ENCODE measurements at places on chromosomes 16 and 17.

DNA sequence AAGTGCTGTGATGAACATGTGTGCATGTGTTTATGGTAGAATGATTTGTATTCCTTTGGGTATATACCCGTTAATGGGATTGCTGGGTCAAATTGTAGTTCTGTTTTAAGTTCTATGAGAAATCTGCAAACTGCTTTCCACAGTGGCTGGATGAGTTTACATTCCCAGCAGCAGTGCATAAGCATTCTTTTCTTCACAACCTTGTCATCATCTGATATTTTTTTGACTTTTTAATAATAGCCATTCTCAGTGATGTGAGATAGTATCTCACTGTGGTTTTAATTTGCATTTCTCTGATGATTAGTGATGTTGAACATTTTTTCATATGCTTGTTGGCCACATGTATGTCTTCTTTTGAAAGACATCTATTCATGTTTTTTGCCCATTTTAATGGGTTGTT is 18.5 kb downstream of the CCL8 start:
- no peak for DNase-seq

DNA sequence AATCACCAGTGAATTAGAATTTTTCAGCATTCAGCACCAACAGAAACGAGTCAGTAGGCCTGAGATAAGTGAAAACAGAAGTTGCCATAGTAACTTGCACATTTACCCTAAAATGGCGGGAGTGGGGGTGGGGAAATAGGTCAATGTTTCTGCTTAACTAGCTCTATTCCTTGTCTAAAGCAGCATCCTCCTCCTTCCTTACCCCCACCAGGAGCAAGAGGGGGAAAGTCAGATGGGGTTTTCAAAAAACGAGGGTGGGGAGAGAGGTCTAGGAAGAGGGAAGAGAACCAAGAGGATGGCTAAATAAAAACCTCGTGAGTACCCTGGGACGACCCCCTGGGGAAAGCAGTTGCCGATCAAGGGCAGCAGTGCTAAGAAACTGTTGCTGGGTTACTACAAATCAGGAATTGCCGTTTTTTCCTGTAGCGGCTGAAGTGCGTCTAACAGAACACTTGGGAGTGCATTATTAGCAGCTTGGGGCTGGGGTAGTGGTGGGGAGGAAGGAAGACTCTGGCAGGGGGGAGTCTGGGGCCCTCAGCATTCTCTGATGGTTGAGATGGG is 34.4 kb upstream of the MNT start:
- peak; percentile 50 for DNase-seq

- no peak for DNase-seq
Measured at GRCh38 chr17:82977606-82978005, 101.8 kb upstream of the METRNL start.

DNA sequence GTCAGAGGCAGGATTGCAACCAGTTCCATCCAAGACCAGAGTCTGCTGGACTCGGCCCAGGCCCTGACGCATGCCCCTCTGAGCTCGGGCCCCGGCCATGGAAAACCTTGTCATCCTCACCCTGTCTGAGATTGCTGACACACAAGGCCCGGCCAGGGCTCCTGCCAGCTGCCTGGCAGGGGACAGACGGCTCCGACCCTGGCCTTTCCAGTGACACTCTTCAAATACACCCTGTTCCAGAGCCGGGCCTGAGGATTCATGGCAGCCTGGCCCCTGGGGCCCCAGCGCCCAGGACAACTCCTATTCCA is 3.2 kb upstream of the PABPN1L start:
- no peak for DNase-seq

GRCh38 chr16:4968879-4969483 is 10.9 kb downstream of the SEC14L5 start:
- DNase-seq: no peak

DNA sequence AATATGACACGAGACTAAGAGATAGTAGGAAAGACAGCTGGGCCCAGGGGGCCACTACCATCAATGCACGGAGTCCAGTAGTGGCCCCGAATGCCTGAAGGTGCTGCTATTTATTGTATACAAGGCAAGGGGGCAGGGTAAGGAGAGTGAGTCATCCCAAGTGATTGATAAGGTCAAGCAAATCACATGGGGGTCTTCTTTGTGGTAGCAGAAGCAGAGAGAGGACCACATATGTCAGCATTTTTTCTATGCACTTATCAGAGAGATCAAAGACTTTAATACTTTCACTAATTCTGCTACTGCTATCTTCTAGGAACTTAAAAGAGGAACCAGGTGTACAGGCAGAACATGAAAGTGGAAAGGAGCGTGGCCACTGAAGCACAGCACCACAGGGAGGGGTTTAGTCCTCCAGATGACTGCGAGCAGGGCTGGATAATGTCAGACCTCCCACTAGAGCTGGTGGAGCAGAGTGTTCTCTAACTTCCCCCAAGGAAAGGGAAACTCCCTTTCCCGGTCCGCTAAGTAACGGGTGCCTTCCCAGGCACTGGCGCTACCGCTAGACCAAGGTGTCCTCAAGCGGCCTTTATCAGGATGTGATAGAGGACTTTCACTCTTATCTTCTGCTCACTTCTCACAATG is 26.4 kb upstream of the ARL4D start:
- no peak for DNase-seq

DNA sequence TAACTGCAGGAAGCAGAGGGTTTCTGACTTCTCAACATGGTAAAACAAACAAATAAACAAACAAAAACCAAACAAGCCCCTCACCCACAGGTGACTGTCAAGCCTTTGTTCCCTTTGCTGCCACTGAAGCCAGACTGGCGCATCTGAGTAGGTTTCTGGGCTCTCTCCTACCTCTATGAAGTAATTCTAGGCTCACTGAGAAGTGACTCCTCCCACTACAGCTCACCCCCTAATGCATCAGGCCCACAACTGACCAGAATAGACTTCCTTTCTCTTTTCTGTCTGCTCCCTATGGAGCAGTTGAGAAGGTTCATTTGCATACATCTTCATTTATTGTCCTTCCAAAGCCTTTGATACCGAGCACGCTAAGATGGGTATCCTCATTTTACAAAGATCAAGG is 77.0 kb upstream of the CCL2 start:
- DNase-seq: no peak

DNA sequence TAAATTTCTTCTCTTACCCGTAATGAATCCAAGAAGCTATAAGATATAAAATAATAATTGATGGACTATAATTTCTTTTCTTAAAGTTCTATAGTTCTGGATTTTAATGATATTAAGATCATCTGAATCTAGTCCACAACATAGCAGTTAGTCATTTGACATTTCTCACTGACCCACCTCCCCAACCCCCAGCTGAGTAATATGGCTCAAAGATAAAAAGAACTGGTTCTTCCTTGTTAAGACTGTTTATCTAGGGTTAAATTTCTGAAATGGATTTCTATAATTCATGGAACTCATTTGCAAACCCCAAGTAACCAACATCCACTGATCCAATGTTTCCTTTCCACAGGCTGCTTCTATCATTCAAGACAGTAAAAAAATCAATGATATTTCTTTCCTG is 133.9 kb upstream of the SOX9 start:
- DNase-seq: peak; percentile 17
